ENCODE measurements at places on chromosomes 3 and 15.

GRCh38 chr15:78065973-78066946 is 11.3 kb downstream of the TBC1D2B start:
- no peak for DNase-seq

DNA sequence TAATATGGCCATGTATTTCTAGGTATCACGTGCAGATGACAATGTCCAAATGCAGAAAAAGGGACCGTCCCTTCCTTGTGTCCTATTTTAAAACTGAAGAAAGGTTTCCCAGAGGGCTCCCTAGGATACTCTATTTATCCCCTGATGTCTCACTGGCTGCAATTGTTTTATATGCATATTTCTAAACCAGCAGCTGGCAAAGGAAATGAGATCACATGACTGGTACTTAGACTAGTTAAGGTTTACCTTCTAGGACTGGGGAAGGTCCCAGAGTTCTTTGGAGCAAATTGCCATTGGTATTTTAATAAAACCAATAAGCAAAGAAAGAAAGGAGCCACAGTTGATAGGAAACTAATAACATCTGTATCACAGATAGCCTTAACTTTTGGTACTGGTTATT is 29.5 kb downstream of the GTF2E1 start:
- DNase-seq = no peak

- DNase-seq = no peak
Observed at GRCh38 chr3:43432462-43432861, 146.1 kb downstream of the SNRK start.

DNA sequence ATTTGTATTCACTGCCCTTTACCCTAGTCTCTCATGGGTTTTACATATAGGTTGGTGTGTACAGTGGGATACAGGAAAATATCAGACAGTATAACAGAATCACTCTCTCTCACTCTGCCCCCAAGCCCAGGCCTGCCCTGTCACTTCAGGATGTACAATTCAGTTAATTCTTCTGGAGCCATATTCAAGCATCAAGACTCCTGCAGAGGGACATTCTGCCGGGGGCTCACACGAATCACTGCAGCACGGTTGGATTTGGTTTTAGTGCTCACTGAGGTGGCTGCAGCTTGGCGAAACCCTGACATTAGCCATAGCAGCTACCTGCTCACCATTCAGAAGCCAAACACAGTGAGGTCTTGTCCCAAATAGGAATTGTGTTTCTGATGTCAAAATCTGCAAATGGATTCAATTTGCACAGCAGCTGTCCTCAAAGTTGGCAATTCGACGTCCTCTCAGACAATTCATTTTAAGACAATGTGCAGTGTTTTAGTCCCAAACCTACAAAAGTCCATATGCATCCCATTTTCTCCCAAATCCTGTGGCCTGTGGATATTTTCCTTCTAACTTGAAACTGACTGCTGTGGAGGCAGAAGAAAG is 82.9 kb downstream of the CHSY1 start:
- DNase-seq = no peak

GRCh38 chr15:101620671-101621070 is 31.5 kb downstream of the TM2D3 start:
- no peak for DNase-seq

DNA sequence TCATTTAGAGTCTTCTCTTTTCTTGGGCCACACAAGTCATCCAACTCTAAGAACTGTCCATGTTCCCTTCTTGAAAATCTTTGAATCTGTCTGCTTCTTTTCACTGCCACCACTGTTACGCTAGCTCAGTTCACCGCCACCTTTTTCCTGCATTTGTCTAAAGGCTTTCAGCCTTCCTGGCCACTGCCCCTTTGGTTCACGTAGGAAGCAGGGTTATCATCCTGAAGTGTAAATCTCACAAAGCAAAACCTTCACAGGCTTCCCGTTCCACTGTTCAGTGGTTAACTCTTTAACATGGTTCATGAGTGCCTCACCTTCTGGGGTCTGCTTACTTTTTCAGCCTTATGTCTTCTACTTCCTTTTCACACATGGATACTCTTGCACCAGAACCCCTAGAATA is 26.3 kb upstream of the CCDC39 start:
- no peak for DNase-seq
